ENCODE measurements at places on chromosomes 11 and 22.

DNA sequence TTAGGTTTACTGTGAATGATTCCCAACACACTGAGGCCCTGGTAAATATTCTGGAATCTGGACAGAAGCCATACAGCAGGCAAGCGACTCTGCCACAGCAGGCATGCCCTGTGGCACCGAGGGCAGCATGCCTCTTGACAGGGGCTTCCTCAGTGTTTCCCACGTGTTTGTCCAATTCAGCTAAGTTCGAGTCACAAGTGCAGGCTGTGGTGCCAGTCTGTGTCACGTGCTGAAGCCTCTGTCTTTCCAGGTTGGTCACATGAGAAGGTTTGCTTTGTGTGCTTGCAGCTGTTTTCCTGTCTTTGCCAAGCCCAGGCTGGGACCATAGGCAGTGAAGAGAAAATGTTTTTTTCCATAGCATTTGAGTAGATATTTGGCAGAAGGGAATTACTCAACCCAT, 2.4 kb upstream of the PPFIBP2 start:
- DNase-seq = peak; percentile 75

DNA sequence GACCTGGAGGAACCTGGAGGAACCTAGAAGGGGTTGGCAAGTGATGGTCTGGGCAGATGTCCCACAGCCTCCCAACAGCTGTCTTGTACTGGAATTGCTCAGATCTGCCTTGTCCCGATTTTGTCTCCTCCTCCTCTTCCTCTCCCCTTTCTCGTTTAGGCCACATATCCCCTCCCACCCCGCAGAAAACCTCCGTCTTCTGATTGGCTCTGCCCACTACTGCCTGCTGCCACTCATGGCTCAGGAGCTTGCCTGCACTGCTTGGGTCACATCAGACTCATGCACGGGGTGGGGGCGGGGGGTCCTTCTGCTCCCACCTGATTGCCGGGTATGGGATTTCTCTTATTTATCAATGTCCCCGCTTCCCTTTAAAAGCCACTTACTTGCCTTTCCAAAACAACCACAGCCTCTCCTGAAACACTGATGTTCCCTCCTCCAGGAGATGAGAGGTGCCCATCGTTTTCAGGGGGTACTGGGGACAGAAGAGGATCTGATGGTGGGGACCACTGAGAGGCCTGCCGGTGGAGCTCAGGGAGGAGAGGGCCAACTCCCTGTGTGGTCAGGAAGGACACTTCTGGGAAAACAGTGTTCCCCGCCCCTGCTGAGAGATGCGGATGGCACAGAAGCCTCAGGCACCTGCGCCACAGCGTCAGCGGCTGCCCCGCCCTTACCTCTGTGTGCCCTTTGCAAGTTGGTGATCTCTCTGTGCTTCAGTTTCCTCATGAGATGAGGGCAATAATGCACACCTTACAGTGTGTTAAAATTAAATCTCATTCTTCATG, 14.7 kb downstream of the TOM1 start:
- DNase-seq = no peak

DNA sequence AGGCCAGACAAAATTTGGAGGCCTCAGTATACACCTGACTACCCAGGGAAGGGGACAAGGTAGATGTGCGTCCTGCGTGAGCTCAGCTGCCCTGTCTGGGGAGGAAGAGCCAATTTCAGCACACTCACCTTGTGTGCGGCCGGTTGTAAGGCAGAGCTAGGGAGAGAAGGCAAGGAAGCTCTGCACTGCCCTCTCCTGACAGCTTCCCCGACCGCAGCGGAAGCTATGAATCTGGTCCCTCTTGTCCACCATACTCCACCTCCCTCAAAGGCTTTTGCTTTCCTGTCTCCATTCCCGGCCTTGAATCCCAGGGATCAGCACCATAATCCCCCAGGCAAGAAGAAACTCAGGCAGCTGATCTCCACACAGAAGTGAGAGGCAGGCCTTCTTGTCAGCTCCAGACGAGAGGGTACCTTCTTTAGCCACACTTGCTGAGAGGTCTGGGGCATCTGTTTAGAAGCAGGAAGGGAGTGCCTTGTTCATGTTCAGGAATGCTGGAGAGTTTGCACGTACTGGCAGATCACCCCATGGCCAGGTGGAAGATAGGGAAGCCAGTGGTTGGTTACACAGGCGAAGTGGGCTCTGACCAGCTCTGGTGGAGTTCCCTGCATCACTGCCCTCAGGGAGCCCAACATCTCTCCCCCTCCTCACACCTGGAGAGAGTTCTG, 62.5 kb downstream of the FEZ1 start:
- DNase-seq = peak; percentile 23

DNA sequence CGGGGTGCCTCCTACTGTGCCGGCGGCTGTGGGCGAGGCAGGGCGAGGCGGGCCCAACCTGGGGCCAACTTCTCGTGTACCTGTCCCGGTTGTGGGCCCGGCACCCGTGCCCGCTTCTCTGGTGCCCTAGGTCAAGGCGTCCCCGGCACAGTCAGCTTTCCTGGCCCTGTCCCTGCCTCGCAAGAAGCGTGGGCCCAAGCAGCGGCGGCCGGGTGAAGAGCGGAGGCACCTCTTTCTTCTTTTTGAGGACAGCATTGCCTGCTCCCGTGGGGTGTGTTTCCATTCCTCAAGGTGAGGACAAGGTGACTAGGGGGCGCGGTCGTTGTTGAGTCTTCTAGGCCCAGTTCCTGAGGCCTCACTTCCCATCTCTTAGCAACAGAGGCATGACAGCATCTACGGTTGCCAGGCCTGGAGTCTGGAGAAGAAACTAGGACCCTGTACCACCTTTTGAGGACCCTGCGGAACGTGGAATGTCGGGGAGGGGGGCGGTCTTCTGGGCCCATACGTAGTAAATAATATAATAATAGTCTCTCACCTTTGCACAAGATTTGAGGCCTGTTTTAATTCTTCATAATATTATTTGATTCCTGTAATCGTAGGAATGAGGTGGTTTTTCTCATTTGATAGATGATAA, 418 bp downstream of the ACO2 start:
- DNase-seq = no peak

- DNase-seq = no peak
These were observed 371 bp downstream of the SMCO4 start for GRCh38 chr11:93542811-93543229.

GRCh38 chr22:46851311-46851710, 88.9 kb downstream of the TBC1D22A start:
- no peak for DNase-seq

- no peak for DNase-seq
These were observed 19.0 kb downstream of the MCAM start for GRCh38 chr11:119297938-119298337.

DNA sequence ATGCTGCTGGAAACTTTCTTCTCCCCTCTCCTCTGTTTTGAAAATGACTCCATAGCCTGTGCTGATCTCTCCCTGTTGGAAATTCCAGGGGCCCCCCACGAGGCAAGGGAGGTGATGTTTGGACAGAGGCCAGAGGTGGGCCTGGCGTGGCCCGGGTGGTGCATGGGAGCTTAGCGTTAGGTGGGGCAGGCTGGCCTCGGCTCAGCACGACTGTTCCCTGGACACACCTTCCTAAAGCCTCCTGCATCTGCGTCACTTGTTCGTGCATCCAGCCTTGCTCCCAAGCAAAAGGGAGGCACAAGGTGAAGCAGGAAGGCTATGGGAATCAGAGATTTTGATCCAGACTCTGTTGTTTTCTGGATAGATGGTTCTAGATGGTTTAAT, 135.2 kb downstream of the CEP164 start:
- no peak for DNase-seq

DNA sequence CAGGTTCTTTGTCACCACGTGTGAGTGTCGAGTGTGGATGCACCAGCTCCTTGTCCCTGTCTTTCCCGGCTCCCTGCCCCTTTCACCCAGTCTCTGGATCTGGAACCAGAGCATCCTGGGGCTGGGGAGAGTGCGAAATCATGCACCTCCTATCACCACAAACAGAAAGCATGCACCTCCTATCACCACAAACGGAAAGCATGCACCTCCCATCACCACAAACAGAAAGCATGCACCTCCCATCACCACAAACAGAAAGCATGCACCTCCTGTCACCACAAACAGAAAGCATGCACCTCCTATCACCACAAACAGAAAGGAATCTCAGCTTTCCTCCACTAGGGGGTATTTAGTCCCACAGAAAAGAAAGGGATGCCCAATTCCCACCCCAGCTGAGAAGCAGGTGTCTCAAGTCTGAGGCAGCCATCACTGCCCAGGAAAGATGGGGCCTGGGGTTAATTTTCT, 5.9 kb upstream of the GLB1L3 start:
- DNase-seq = peak; percentile 33

GRCh38 chr11:130606781-130607511, 158.5 kb downstream of the ADAMTS15 start:
- peak; percentile 18 for DNase-seq

- DNase-seq = no peak
These were observed 3.8 kb downstream of the RSPH14 start for GRCh38 chr22:23137905-23138561.

DNA sequence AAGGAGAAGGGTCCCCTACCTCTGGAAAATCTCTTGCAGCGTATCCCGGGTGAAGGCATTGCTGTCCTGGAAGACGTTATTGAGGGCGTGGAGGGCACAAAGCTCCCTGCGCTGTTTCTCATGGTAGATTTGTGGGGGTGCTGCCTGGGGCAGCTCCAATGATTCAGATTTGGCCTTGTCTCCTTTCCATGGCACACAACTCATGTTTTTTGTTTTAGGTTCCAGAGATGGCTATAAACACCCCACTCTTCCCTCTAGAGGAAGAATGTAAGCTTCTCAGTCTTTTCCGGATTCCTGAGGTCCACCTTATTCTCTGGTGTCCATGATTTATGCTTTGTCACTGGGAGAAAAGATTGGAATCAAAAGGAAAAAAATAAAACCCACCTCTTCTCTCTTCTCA, 959 bp downstream of the JOSD1 start:
- no peak for DNase-seq

- DNase-seq = no peak
These were observed 16.0 kb downstream of the MRTFA start for GRCh38 chr22:40620464-40621046.

DNA sequence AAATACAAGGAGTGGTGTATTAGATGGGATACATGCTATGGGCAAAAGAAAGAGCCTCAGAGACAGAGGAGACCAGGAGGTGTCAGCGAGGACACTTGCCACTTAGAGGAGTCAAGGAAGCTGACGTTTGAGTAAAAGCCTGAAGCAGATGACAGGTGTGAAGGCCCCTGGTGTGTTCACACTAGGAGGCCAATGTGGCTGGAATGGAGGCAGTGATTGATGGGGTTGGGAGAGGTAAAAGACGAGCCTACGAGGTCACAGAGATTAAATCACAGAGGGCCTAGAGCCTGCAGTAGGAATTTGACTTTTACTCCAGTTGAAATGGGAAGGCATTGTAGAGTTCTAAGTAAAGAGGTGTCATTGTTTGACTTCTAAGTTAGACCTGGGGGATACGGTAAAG, 12.0 kb upstream of the GDPD5 start:
- DNase-seq = no peak

DNA sequence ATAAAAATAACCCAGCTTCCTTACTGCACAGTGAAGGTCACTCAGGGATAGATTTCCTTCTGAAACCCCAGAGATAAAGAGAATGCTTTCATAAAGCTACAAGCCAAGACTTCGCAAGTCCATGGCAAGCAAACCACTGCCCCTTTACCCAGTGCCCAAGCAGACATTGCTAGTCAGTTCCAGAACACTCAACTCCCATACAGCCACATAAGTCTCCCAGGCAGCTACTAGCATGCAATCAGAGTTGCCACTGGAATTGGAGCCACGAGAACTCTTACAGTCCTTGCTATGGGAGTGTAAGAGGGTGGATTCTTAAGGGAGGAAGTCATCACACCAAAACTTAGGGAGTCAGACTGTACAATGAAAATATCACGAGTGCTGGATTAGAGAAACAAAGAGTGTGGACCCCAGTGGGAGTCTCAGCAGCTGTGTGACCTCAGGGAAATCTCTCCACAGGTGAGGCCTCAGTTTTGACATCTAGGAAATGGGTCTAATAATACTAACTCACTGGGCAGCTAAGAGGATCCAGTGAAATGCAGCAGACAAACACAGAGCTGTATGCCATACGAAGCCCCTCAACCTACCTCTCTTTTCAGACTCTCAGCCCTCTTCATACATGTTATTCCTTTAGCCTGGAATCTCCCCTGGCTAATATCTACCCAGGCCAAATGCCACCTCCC, 526.6 kb downstream of the MN1 start:
- no peak for DNase-seq

- no peak for DNase-seq
These were observed 58.2 kb downstream of the ZNF280B start for GRCh38 chr22:22450343-22450839.

DNA sequence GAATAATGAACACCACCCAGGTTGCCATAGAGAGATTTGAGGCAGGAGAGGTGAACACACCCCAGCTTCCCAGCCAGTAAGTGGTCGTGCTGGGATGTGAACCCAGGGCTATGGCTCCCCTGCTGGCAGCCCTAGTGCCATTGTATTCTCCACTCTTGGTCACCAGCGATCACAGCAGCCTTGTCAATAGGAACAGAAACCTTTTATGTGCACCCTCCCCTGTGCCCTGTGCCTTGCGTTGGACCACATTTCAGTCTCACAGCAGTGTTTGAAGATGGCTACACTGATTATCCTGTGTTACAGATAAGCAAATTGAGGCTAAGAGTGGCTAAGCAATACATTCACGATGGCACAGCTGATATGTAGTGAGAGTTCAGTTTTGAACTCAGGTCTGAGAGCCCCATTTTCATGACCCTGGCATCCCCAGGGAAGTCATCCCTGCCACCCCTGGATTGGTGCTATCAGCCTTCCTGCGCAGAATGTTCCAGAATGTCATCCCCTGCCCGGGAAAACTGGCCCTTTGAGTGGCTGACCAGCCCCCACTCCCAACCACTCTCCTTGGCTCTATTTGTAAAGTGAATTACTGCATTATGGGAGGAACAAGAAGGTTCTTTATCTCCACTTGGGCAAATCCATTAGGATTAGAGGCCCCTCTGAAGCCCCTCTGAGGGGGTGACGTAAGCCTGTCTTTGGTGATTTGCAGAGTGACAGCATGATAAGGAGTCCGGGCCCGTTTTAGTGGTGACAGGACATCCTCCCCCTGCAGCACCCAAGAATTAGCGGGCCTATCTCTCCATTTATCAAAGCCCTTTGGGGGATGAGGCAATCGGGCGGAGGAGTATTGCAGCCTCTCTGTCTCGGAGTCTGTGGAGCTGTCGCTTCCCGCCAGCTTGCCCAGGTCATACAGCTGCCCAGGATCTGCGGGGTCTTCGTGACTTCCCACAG, 30.9 kb downstream of the SMIM38 start:
- no peak for DNase-seq

DNA sequence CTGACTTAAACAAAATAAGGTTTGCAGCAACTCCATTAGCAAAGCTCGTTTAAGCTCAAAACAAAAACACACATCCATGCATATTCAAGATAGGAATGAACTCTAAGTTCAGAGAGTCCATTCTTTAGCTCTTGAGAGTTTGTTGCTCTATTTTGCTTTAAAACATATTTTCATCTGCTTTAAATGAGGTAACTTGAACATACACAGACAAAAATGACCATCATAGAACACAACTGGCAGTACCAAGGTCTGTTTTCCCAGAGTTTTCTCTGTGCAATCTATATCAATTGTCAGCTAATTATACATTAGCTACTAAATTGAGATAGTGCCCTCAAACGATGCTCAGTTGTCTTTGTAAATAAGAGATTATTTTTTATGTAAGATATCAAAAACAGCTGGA, 423.2 kb upstream of the ANO3 start:
- no peak for DNase-seq

GRCh38 chr11:117915672-117916235, 13.4 kb downstream of the TMPRSS13 start:
- no peak for DNase-seq

Data from NCI-H1105 (cell line).